ENCODE measurements at places on chromosomes 5 and 9. TPM values are rescaled to one million over a fixed set of nuclear protein-coding genes. Genes with fewer than 3 reads are reported as not detected.

RASGRF2 gene
- total RNA-seq: 17.6 TPM

CCDC183 gene
- total RNA-seq: 2.0 TPM

C8G gene
- 0.85 TPM for total RNA-seq

PKN3 gene
- 24.1 TPM for total RNA-seq

BTNL8 gene
- 0.96 TPM for total RNA-seq

OSMR gene
- total RNA-seq: 2.5 TPM

NAIF1 gene
- total RNA-seq: 11.9 TPM

FBN2 gene
- total RNA-seq: 56.7 TPM

DNA sequence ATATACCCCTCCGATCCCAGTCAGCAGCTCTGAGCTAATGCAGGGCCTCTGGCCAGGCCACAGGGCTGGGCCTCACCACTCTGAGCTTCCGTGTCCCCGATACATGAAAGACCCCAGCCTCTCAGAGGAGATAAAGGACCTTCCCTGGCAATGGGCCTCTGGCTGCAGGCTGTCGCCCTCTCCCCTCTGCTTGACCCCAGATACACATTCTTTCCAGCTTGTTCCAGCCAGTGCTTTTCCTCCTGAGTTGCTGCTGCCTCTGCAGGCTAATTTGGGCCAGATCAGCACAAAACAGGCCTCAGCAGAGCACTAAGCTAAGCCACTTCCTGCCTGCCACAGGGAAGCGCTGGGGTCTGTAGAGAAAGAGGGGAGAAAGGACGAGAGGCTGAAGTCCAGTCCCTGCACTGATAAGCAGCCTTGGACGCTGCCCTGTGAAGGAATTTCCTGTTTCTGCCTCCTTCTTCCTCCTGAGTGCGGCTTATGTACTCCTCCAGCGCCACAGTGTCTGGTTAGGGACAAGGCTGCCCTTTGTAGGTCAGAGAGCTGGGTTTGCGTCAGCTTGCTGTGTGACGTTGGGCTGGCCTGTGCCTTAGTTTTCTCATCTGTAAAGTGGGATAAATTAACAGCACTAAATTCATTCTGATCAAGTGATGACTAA lies 73.0 kb upstream of the IL17B start:
- DNase-seq: peak; percentile 29
- peaks cover 29% of the 10 kb centered on the region for H3K4me1 ChIP-seq
- H3K27ac ChIP-seq: peak overlapping the region; percentile 81
- H3K4me3 ChIP-seq: no peak overlapping the region

- DNase-seq: no peak
- H3K36me3 ChIP-seq: no peaks in the 10 kb centered on the region
- no peaks in the 10 kb centered on the region for H3K27me3 ChIP-seq
- H3K27ac ChIP-seq: no peak overlapping the region
Measured at GRCh38 chr5:149014571-149015031, 48.3 kb downstream of the SH3TC2 start.

- H3K4me1 ChIP-seq: peaks cover 67% of the 10 kb centered on the region
- H3K27me3 ChIP-seq: peaks cover 25% of the 10 kb centered on the region
- no peak for DNase-seq
- H3K4me3 ChIP-seq: no peak overlapping the region
- H3K27ac ChIP-seq: peak overlapping the region; percentile 56
Measured at GRCh38 chr5:171521219-171521633, 101.8 kb downstream of the FGF18 start.

DNA sequence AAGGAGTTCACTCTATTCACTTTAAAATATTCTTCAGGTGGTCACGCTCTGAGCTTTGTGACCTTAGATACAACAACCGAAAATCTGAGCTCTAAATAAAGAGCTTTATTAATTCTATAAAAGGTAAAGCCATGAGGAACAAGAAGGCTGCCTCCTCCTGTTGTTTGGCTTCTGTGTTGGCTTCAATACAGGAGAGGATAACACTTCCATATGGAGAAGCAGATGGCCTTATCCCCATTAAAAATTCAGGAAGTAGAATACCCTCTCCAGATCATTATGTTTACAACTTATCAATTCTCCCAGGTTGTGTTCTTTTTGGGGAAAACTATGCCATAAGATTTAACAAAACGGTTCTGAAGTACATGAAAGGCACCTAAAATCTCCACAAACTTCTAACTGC lies 128.4 kb downstream of the TTC39B start:
- peaks cover 19% of the 10 kb centered on the region for H3K4me1 ChIP-seq
- no peak for DNase-seq
- peaks cover 27% of the 10 kb centered on the region for H3K36me3 ChIP-seq
- no peak overlapping the region for H3K27ac ChIP-seq

GRCh38 chr5:98314292-98314691 lies 459.2 kb upstream of the RGMB start:
- H3K36me3 ChIP-seq: no peaks in the 10 kb centered on the region
- H3K4me1 ChIP-seq: peaks cover 22% of the 10 kb centered on the region
- no peak overlapping the region for H3K4me3 ChIP-seq

- H3K27ac ChIP-seq: peak overlapping the region; percentile 69
- no peaks in the 10 kb centered on the region for H3K27me3 ChIP-seq
- no peak overlapping the region for H3K4me3 ChIP-seq
- no peaks in the 10 kb centered on the region for H3K36me3 ChIP-seq
- no peak for DNase-seq
Measured at GRCh38 chr9:127543221-127543620, 68.9 kb upstream of the STXBP1 start.

DNA sequence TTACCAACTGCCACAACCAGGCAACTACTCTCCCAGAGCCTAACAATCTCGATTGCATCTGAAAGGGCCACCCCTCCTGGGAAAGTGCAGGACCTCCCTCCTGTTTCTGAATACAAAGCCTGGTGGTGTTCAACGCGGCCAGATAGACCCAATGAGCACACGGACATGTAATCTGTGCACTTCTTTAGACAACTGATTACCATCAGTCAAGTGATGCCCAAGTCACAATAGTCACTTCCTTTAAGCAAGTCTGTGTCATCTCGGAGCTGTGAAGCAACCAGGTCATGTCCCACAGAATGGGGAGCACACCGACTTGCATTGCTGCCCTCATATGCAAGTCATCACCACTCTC lies 739 bp downstream of the C9orf72 start:
- peaks cover 18% of the 10 kb centered on the region for H3K27me3 ChIP-seq
- H3K4me1 ChIP-seq: peaks cover 27% of the 10 kb centered on the region
- H3K36me3 ChIP-seq: 0 out of 2 replicates have a peak, but pooled peaks cover 4% of the 10 kb centered on the region
- no peak for DNase-seq
- H3K4me3 ChIP-seq: peak overlapping the region; percentile 96

- no peaks in the 10 kb centered on the region for H3K36me3 ChIP-seq
- peaks cover 32% of the 10 kb centered on the region for H3K27me3 ChIP-seq
- peak within 1 kb of the TSS; percentile 98 for H3K4me3 ChIP-seq
- H3K4me1 ChIP-seq: peaks cover 55% of the 10 kb centered on the region
- peak within 1 kb of the TSS; percentile 70 for H3K27ac ChIP-seq
Measured at GRCh38 chr5:139648205-139649081, at the start of gene CXXC5. Gene CXXC5 (plus strand): TSS chr5:139648349. CDS start chr5:139680524, 32,175 bp downstream.

DNA sequence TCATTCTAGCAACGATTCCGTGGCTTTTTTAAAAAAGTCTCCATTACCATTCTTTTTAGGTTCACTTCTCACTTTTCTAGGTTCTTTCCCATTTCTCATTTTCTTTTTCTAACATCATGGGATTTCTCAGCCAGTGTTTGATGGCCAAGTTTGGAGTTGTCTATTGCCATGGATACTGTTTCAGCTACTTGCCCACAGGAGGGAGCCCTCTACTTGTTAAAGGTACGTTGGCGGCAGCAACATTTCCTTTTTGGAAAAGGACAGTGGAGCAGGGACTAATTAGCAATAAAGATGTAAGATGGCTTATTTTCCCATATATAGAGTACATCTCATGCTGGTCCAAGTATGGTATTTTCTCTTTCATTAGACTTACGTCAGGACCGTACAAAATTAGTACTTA lies 2257.5 kb upstream of the C9orf72 start:
- peak; percentile 54 for DNase-seq
- peaks cover 15% of the 10 kb centered on the region for H3K36me3 ChIP-seq
- no peak overlapping the region for H3K4me3 ChIP-seq
- H3K27ac ChIP-seq: no peak overlapping the region
- H3K27me3 ChIP-seq: no peaks in the 10 kb centered on the region
